ENCODE measurements at places on chromosomes 13 and 19. TPM values are rescaled to one million over a fixed set of nuclear protein-coding genes. Genes with fewer than 3 reads are reported as not detected.

DNA sequence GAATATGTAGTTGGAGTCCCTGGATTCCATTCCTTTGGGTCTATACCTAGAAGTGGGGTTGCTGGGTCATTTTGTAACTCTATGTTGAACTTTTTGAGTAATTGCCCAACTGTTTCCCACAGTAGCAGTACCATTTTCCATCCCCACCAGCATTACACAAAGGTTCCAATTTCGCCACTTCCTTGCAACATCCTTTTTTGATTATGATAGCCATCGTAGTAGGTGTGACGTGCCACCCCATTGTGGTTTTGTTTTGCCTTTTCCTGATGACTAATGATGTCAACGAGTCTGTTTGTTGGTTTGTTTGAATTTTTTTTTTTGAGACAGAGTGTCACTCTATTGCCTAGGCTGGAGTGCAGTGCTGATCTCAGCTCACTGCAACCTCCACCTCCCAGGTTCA, 3.3 kb upstream of the PEX11G start:
- DNase-seq = no peak

The TMPRSS9 gene
- not detected for total RNA-seq

GRCh38 chr19:29495901-29496441, 29.8 kb upstream of the VSTM2B start:
- no peak for DNase-seq

The IGFLR1 gene
- 4.7 TPM for total RNA-seq

DNA sequence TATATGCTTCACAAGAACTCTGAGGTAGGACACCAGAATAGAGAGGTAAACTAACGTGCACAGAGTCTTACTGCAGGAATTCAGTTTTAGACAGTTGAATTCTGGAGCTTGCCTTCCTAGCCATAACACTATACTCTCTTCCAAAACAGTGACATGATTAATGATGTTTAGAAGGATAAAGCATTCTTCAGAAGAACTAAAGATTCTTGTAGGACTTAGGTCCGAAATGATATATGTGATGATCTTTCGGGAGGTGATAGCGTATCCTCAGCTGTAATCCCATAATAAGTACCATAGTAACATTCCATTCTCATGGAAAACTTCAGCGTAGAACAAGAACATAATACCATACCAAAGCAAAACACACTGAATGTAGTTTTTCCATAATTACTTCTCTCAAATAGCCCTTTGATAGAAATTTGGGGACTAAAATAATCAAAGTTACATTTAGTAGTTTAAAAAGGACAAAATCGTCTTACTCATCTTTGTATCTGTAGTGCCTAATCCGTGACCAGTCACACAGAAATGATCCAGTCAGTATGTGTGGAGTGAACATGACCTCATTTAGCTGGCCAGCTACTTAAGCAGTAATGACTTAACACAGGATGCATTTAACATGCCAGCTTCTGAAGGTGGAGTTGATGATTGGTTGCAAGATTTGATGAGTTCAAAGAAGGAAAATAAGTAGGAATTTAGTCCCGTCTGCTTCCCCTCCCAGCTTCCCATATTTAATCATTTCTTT, 38.4 kb downstream of the PIBF1 start:
- no peak for DNase-seq

GRCh38 chr13:109130093-109130835, 500.9 kb downstream of the MYO16 start:
- no peak for DNase-seq

The ELSPBP1 gene
- total RNA-seq = not detected

The DMPK gene
- 285 TPM for total RNA-seq

GRCh38 chr19:58381460-58382212, 806 bp upstream of the ZNF837 start:
- no peak for DNase-seq

- DNase-seq = no peak
Observed at GRCh38 chr19:30861919-30862318, 487.3 kb downstream of the TSHZ3 start.

The BRSK1 gene
- 18.6 TPM for total RNA-seq

- no peak for DNase-seq
Observed at GRCh38 chr13:112686364-112686763, 3.5 kb upstream of the ATP11A start.
